Stimulated activated CD8-positive, alpha-beta memory T cell treated with anti-CD3 and anti-CD28 coated beads, Interleukin-7, amount 100 ng/mL, for 24 hours (primary cell): ENCODE measurements at places on chromosomes 12 and 14.

DNA sequence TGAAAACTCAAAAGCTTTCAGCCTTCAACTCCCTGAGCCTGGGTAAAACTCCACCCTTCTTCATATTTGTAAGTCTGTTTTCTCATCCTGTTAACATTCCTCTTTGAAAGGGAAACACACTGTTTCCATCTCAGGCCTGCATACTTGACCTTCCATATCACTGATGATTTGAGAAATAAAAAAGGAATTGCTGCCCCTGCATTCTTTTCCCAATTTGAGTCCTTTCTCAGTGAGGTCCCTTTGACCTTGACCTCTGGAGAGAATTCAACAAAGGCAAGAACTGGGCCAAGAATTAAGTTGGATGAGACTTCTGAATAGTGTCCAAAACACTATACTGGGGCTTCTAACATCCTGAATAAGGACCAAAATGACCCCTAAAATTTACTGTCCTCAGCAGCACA lies 108.0 kb downstream of the AEBP2 start:
- no peak for DNase-seq

DNA sequence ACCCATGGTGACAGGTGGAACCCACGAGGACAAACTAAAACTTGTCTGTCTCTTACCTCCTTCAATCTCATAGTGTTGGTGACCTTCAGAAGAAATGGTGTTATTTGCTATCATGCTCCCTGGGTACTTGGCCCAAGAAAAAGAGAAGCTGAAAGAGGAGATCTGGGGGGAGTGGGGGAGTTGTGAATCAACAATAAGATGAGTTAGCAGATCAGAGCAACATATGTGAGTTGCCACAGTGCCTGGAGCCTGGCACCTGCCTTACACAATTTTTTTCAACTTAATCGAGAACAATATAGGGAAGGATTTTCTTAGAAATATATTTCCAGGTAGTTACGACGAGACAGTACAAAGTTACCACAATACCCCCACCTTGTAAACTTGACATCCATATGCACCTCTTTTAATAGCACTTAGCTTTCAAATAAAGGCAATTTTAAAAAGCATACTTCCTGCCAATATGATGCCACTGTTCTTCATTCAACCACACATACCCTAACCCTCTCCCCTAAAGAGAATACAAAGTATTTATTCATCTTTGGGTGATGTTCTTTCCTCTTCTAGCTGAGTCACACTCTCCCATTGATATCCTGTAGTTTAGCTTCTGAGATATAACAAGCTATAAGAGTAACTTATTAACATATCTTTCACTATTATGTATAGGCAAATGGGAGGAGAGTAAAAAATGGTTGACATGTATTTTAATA lies 424.1 kb upstream of the OR4E1 start:
- DNase-seq, result no peak

- DNase-seq, result no peak
These were observed 71.0 kb downstream of the RCOR1 start for GRCh38 chr14:102663440-102663839.

DNA sequence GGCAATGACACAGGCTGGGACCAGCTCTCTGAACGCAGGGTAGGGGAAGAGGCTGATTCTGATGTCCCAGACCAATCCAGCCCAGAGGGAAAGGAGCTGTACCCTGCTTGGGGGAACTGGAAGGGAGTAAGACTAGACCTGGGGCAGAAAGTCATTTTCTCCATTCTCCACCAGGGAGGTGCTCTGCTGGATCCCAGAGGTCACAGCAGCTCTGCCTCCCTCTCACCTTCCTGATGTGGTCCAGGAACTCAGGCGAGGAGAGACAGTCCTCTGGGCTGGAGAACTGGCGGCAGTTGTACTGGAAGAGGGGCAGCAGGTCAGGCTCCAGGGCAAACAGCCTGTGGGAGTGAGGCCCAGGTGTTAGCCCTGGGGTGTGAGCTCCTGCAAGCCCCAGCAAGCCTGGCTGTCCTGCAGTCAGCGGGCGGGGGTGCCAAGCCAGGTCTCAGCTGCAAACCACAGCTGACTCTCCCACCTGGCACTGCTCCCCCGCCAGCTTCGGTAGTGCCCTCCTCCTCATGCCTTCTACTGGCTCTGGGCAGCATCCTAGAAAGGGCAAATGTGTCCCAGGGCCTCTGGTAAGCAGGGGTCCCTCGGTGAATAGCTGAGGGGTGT lies 1.9 kb downstream of the NGB start:
- DNase-seq, result no peak

- no peak for DNase-seq
These were observed 18.2 kb upstream of the CLEC2D start for GRCh38 chr12:9651265-9651729.

GRCh38 chr12:103505371-103506236 lies 9.8 kb upstream of the C12orf42 start:
- no peak for DNase-seq

- DNase-seq, result no peak
These were observed 236.0 kb downstream of the ADAMTS20 start for GRCh38 chr12:43315961-43316360.
